ENCODE measurements at places on chromosomes 1 and 21.

DNA sequence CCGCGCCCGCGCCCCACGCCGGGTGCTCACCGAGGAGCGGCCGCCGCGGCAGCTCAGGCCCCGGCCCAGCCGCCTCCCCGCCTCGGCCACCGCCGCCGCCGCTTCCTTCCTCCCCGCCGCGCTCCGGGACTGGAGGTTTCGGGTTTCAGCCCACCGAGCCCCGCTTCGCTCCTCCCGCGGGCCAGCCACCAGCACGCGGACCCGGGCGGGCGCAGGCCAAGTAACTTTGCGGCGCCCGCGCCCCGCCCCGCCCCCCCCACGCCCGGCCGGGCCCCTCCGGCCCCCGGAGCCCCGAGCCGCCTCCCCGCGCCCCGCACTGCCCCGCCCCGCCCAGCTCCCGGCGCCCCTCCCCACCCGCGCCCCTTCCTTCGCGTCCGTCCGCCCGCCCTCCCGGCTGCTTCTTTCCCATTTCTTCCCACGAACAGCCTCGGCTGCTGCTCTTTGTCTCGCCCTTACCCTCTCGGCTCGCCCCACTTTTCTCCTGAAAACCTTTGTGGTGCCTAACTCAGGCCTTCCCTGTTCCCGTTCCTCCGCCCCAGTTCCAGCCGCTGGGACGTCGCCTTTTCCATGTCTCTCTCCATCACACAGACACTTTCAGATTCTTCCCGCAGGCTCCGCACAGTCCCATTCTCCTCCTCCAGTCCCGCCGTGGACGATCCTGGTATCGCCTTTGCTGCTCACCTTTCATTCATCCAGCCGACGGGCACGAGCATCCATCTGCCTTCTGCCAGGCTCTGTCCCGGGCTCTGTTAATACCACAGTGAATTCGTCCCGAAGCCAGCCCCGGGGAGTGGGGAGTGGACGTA is at the start of gene GPR161:
GPR161 (minus strand) TSS at position 222 of the 806 bp plus-strand sequence. CDS start 32,080 bp downstream, outside the sequence.
- peak; percentile 55 for DNase-seq

- no peak for DNase-seq
Observed at GRCh38 chr1:31987135-31987619, 26.5 kb upstream of the KHDRBS1 start.

DNA sequence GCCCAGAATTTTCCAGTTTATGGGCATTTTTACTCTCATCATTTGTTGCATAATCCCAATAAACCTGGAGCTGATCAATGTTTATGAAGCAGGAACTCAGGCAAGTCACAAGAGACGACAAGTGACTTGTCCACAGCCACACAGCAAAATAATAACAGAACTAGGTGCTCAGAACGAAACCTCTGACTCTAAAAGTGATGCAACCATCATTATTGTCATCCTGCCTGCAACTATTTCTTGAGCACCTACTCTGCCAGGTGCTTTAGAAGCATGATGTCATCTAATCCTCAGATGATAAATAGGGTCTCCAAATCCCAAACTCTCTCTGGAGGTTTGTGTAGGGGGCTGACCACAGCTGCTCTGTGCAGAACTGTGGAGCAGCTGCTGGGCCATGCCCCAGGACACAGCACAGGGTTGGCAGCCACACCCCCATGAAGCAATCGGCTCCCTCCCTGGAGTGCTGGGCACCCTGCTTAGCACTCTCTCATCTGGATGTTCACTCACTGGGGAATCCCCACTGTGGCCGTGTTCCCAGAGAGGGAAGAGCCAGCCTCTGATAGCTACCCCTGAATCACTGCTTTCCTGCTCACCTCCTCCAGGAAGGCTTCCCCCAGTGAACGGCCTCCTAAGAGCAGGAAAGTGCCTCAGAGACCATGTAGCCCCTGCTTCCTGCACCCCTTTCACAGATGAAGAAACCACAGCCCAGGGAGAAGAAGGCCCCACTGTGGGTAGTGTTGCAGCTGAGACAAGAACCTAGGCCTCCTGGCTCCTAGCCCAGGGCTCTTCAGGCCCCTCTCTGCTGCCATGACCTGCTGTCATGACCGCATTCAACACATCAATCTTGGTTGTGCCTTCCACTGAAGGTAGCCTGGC is 2.1 kb downstream of the TTC22 start:
- DNase-seq, result peak; percentile 76

DNA sequence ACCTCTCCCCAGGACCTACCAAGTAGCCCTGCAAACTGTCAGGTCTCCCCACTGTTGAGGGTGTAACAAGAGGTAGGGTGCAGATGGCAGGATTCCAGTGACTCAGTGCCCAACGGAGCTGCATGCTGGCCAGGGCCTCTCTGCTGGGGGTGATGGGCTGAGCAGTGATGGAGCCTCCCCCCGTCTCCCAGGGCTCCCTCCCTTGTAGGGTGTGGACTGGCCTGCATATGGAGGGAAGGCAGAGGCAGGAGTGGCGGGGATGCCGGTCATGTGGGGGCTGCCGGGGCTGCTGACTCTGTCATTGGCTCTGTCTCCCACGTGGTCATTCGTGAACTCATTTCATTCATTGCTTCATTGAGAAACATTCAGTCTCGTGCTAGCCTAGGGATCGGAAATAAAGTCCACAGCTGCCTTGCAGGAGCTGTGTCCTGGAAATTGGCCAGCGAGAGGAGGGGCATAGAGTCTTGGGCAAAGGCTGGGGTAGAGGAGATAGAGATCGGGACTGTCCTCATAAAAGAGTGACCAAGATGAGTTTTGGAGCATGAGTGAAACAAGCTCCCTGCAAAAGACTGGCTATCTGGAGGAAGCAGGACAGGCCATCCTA is 22.9 kb upstream of the DISP3 start:
- no peak for DNase-seq

- no peak for DNase-seq
Observed at GRCh38 chr1:162021124-162021523, 2.5 kb downstream of the OLFML2B start.

DNA sequence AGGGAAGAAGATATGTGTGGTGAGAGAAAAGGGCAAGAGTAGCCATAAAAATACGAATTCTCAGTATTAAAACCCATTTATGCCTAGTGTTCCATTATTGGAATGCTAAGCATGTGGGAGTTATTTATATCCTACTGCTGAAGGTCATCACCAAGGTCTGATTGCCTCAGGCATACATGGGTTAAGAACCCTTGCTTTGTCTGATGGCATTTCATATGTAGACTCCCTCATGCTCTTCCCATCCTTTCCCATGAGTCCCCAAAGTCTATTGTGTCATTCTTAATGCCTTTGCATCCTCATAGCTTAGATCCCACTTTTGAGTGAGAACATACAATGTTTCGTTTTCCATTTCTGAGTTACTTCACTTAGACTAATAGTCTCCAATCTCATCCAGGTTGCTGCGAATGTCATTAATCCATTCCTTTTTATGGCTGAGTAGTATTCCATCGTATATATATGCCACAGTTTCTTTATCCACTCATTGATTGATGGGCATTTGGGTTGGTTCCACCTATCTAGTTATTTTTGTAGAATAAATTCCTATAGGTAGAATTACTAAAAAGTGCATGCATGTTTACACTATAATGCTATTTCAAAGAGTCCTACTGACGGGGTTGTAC is 172.5 kb downstream of the DYRK1A start:
- no peak for DNase-seq

DNA sequence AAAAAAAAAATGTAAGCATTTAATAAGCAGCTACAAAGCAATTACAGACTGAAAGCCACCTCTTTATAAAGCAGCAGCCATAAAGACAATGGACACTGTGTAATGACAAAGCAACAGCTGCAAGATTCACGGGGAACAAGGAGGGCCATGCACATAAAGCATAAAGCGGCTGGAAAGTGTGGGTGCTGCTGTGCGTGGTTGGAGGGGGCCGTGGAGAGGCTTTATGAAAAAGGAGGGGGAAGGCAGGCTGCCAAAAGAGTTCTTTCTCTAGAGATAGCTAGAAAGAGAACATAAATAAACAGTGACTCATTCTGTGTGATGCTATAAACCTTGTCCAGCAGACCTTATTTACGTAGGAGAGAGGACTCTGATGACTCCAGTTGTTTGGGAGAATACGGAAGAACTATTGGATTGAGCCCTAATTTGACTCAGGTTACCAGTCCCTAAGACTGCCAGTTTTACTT is 49.3 kb downstream of the ADAMTS1 start:
- peak; percentile 68 for DNase-seq

GRCh38 chr1:203120325-203121153 is 7.0 kb upstream of the ADORA1 start:
- no peak for DNase-seq

- no peak for DNase-seq
Observed at GRCh38 chr1:231792634-231793033, 166.0 kb downstream of the DISC1 start.

GRCh38 chr1:119779869-119780356 is 11.2 kb upstream of the HMGCS2 start:
- no peak for DNase-seq

DNA sequence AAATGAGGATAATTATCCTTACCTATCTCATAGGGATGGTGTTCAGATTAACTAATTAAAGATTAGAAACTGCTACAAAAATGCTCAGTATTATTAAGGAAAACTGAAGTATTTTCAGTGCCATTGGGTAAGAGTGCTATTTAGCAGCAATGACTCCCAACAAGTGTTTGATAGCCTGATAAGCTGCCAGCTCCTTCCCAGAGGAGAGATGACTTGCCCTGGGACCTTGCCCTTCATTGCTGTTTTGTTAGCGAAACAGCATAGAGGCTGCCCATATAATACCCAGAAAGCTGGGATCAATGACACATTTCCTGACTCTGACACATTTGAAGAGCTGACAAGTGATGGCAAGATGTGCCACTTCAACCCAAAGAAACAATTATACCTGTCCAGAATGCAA is 592.2 kb downstream of the ADGRL2 start:
- DNase-seq, result no peak

- no peak for DNase-seq
Observed at GRCh38 chr1:103516693-103517092, 8.8 kb upstream of the RNPC3 start.

DNA sequence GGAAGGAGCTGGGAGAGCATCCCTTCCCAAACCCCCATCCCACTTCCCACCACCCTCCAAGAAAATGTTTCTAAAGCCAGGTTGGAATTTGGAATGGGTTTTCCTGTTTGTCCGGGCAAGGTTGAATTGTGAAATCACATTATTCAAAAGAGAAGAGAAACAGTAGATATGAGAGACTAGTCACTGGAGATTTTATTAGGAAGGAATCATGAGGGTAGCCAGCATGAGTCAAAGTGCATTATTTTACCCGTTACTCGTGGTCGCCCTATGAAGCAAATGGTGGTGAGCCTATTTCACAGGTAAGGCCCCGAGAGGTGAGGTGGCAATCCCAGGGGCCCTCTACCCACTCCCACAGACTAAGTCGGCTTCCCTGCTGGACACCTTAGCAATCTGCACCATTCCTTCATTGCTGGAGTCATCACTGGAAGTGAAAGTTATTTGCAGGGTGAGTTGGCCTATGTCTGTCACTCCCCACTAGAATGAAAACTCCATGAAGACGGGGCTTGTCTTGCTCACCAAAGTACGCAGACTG is 52.8 kb downstream of the TOMM20 start:
- peak; percentile 10 for DNase-seq

DNA sequence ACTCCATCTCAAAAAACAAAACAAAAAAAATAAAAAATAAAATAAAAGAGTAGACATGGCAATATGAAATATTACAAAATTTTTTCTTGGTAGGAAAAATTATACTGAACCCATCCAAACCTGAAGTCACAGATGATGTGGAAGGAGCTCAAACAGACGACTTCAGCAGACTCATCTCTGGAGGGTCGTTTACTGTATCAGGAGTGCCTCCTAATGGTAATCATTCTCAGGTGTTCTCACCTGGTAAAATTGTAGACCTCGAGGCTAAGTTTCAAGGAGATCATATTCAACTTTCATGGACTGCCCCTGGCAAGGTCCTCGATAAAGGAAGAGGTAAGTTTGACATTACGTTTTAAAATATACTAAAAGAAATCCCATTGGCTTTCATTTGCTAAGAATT is 54.3 kb upstream of the SH3GLB1 start:
- DNase-seq, result no peak

Measured in mucosa of descending colon (tissue), 3 donors.